ENCODE measurements at places on chromosomes 16 and 17.

DNA sequence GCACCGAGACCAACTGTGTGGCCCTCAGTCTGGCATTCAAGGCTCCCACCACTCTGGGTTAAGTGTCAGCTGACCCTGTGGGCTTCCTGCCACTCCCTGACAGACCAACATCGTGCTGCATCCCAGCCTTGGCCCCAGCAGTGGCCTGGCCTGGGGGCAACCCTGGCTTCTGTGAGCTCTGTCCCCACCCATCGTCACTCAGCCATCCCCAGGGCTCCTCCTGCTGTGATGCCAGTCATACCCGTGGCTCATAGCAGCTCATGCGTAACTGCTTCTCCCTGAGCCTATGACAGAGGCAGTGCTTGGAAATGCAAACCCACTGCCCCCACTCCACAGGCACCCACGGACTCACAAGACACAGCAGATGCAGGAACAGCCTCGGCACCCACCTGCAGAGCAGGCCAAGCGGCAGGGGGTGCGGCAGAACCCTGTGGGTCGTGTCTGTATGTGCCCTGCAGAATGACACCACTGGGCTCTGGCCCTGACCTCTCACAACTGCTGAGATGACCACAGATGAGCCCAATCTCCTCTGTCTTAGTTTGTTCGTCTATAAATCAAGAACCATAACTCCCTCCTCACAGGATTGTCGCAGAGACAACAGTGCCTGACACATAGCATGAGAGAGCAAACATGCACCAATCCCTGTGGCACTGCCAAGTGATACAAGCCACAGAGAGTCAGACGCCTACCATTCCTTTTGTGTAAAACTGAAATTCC, 26.6 kb downstream of the PIEZO1 start:
- no peak for DNase-seq

GRCh38 chr16:57062329-57062728, 30.1 kb upstream of the CPNE2 start:
- no peak for DNase-seq

DNA sequence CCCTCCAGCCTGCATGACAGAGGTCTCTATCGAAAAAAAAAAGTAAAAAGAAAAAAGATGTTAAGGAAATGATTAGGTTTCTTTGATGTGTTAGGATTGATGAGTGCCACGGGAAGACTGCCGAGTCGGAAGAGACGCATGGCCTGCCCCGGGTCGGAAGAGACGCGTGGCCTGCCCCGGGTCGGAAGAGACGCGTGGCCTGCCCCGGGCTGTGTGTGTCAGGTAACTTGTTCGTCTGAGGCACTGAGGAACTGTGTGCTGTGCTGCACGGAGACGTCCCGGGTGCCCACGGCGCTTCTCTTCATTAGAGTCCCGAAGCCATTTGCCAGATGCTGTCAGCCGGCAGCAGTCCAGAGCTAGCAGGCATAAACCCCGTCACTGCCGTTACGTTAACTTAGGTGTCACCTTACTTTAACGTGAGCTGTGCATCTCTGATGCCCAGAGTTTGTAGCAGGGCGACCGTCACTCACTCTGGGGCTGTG, 40.5 kb upstream of the FASN start:
- no peak for DNase-seq

GRCh38 chr17:77124192-77124889, 16.4 kb upstream of the SEC14L1 start:
- DNase-seq, result no peak

DNA sequence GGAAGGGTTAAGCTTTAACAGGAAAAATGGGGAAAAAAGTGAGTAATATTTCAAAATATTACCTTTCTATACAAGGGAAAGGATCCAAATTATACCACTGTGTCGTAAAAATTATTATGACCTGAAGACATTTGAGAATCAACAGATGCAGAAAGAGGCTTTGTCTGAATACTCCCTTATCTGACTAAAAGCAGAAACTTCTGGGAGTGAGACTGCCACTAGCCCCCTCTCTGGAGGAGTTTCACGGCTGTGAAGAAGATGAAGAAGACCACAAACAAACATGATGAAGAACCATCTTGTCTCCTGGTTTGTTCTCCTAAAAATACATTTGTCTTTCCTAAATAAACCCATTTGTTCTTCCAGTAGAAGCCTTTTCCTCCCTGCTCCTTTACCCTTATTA, 29.4 kb downstream of the CNTROB start:
- no peak for DNase-seq

DNA sequence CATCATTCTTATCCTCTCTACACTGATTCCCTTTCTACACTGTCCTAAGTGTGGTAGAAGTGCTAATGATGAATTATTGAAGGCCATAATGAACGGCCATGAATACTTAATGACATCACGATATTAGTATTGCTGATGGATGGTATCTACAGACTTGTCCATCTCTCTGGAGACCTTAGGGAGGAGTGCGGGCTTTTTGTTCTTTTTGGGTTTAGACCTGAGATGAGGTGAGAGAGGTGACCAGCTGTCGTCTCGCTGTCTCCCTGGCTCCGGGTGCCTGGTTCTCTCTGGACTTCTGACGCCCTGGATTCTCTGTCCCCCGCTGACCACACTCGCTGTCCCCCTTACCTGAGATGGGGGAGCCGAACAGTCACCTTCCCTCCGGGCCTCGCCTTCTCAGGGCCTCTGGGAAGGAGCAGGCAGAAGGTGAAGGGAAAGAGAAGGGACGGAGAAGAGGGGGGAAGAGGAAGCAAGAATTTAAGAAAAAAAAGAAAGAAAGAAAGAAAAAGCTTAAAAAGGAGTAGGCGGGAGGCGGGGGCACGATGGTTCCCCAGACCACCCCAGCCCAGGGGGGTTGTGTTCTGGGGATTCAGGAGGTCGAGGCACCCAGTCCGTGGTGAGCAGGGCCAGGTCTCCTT, 17.1 kb downstream of the SGCA start:
- DNase-seq, result no peak

DNA sequence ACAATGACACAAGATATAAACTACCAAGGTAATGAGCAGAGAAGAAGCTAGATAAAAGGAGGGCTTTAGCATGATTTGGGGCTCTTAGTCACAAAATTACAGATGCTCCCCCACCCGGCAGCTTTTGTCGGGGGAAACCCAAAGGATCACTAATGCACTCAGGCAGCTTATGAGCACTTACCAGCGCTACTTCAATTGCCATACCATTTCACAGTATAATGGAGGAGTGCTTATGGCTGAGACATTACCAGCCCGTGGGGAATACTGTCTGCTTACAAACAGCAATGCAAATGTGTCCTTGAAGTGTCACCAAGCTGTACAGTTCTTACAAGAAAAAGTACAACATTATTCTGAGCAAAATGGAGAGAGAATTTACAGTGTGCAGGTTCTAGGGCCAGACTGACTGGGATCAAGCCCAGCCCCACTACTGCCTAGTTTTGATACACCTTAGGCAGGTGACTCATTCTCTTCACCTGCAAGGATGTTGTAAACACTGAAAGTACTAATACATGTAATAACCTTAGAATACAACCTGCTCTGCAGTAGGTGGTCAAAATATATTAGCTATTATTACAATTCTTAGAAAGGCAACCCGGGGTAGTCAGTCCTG, 16.3 kb downstream of the ANKFY1 start:
- no peak for DNase-seq

DNA sequence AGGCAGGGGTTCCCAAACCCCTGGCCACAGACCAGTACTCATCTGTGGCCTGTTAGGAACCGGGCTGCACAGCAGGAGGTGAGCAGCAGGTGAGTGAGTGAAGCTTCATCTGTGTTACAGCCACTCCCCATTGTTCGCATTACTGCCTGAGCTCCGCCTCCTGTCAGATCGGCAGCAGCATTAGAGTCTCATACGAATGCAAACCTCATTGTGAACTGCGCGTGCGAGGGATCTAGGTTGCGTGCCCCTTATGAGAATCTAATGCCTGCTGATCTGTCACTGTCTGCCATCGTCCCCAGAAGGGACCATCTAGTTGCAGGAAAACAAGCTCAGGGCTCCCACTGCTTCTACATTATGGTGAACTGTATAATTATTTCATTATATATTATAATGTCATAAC, 25.1 kb upstream of the RMI2 start:
- no peak for DNase-seq

DNA sequence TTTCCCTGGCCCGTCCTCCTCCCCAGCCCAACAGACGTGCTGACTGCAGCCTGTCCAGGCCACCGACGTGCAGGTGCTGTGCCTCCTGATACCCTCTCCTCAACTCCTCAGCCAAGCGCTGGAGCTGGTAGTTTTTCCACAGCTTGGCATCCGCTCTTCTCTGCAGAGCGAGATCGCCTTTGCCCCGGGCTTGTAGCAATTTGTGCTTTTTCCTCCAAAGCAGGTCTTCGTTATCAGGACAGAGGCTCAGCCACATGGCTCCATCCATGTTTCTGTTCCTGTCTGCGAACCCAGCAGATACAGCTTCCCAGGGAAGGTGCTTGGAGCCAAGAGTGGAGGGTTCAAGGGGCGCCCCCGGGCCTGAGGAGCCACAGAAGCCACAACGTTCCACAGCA, 10.9 kb downstream of the CEP295NL start:
- DNase-seq, result no peak

GRCh38 chr16:19588661-19589060, 33.2 kb downstream of the VPS35L start:
- no peak for DNase-seq

DNA sequence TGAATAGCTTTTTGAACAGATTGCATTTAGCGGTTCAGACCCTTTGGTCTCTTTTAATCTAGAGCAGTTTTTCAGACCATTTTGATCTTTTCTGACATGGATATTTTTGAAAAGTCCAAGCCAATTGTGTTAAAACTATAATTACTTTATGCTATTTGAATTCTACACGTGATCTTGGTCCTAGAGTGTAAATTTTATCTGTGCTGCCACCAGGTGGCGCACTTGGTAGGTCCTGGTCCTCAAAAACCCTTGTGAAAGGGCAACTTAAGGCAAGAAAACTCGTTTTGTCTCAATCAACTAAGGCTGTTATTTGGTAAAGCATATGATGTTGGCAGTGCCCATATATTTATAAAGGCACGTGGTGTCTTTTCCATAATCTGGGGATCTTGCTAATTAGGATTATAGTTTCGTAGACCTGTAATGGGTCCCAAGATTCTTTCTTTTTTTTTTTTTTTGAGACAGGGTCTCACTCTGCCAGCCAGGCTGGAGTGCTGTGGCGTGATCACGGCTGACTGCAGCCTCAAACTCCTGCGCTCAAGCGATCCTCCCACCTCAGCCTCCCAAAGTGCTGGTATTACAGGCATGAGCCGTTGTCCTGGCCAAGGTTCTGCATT, 43.9 kb upstream of the TEX2 start:
- DNase-seq, result peak; percentile 70

- no peak for DNase-seq
Observed at GRCh38 chr17:8976638-8977037, 11.1 kb upstream of the PIK3R5 start.

GRCh38 chr17:40179923-40180659, 2.8 kb downstream of the RAPGEFL1 start:
- no peak for DNase-seq

DNA sequence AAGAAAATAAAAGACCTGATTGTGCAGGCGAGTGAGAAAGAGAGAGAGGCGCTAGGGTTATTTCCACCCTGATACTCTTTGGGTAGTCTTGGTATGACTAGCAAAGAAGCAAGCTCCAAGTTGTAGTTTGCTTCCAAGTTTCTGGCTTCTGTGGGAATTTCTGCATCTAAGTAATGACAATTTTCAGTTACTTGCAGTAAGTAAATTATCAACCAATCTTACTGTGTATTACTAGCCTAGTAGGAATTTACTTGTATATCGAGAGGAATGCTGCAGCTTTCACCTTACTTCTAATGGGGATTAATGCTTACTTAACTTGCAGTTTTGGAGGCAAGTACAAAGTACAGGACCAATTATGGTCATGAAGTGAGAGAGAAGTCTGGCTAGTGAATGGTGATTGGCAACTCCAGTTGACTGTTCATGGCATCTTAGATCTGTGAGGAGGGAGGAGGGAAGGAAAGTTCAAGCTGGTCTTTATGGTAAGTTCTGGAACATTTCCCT, 31.9 kb downstream of the TENT4B start:
- DNase-seq, result no peak

- no peak for DNase-seq
Observed at GRCh38 chr16:23962001-23962400, 126.2 kb downstream of the PRKCB start.

- no peak for DNase-seq
Observed at GRCh38 chr16:87924811-87925670, 11.3 kb downstream of the CA5A start.

- DNase-seq, result no peak
Observed at GRCh38 chr16:20153444-20153843, 79.8 kb upstream of the GPR139 start.

- DNase-seq, result peak; percentile 39
Observed at GRCh38 chr16:85557971-85558657, 55.0 kb upstream of the GSE1 start.

DNA sequence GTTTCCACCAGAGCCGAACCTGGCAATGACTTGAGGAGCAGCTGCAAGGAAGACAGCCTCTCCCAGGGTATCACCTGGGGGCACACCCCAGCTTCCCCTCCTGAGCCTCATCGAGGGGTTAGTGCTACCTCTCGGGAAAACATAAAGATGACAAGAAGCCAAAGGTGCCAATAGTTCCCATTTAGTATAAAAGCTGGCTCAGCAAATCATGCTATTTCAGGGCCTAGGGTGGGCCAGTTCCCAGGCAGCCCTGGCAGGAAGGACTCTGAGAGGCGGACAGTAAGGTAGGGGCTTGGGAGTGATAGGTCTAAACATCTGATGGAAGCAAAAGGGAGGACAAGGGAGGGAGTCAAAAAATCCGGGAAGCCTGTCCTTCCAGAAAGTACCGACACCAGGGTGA, 46.2 kb downstream of the SOST start:
- DNase-seq, result no peak

- no peak for DNase-seq
Observed at GRCh38 chr16:31487071-31487719, 4.3 kb downstream of the SLC5A2 start.

GRCh38 chr17:37365589-37365988, 10.2 kb upstream of the C17orf78 start:
- DNase-seq, result no peak

DNA sequence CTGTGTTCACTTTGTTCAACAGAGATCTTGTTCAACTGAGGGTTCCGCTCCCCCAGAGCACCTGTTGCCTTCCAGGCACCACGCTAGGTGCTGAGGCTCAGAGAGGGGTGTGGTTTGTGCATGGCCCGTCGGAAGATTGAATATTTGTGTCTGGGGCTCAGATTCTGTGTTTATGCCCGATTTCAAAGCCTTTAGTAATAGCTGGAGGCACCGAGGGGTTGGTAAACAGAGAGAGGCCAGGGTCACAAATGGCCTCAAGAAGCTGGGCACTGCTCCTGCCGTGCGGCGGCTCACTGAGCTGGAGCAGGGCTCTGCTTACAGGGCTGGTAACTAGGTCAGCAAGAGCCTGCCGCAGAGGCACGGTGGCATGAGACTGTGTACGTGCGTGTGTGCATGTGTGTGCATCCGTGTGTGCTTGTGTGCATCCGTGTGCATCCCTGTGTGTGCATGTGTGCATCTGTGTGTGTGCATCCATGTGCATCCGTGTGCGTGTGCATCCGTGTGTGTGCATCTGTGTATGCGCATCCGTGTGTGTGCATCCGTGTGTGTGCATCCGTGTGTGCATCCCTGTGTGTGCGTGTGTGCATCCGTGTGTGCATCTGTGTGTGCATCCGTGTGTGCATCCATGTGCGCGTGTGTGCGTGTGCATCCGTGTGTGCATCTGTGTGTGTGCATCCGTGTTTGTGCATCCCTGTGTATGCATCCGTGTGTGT, 5.4 kb downstream of the ITGAE start:
- peak; percentile 13 for DNase-seq

- no peak for DNase-seq
Observed at GRCh38 chr17:67577429-67578141, 140.2 kb upstream of the NOL11 start.

Measured in CD4-positive, alpha-beta T cell treated with Interleukin-12 subunit alpha and Interleukin-12 subunit beta, for 1 hour (primary cell).